ENCODE measurements at places on chromosomes 4 and X.

GRCh38 chr4:13985837-13986236 is 358.3 kb upstream of the BOD1L1 start:
- peak; percentile 62 for DNase-seq

GRCh38 chr4:2305766-2306501 is 44.0 kb upstream of the MXD4 start:
- DNase-seq: no peak

DNA sequence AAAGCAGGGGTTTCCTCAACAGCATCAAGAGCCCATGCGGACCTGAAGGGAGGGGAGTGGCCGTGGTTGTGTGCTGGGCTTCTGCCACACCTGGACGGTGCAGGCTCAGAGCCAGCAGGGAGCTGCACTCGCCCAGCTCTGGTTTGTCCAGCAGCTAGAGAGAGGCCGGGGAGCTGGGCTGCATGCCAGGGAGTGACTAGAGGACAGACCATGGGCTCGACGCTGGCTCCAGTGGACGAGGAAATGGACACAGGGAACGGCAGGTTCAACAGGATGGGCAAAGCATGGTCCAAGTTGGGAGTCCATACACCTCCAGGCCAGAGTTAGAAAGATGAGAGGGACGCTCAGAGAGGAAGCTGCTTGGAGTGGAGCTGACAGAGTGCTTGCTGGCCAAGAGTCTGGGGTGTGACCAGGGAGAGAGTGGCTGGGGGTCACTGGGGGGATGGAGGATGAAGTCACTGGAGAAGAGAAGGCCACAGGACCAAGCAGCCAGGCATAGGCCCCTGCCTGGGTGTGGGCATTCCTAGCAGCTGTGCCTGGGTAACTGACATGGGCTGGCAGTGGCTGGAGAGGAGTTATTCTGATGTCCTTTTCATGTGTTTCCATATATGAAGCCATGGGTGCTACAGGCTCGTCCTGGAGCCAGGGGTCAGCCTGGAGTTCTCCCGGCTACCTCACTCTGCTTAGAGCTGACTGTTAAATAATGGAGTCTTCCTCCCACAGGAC is 42.8 kb downstream of the HTT-AS start:
- DNase-seq: no peak

DNA sequence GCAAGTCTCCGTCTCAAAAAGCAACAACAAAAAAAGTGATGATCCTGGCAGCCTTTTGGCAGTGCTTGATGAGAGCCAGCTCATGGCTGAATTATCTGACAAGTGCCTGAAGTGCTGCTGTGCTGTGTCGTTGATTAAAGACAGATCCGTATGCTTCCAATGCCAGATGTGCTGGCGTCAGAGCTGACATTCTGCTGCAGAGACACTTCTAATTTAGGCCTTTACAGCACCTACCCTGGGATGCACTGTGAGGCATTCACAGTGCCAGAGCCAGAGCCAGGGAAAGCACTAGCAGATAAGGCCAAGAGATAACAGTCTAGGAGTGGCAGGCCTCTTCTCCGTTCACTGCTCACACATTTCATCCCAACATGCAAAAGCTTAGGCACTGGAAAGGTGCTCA is 995.5 kb downstream of the RAB28 start:
- peak; percentile 0 for DNase-seq

DNA sequence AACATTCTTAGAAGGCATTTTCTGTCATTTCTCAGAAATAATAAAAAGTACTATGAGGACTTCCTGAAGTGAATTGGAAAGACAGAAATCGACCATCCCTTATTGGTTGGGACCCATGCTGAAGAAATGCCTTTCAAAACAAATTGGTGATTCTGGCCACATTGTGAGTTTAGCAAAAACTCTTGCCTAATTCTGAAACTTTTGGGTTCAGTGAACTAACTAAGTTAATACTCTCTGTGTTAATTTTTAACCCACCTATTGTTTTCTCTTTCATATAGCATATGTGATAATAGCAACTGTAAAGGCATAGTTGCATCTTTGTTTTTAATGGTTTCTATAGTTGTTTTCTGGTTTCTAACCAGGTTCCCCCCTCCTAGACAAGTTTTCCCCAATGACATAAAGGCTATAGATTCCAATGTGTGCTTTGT is 129.3 kb upstream of the FAT1 start:
- no peak for DNase-seq

- DNase-seq: no peak
Observed at GRCh38 chr4:168501407-168501806, 4.6 kb downstream of the PALLD start.
